Hematopoietic multipotent progenitor cell treated with erythropoietin and hydrocortisone succinate and interleukin-3 and kit ligand, for 17 days (in vitro differentiated cells): ENCODE measurements at places on chromosomes 12 and 14.

DNA sequence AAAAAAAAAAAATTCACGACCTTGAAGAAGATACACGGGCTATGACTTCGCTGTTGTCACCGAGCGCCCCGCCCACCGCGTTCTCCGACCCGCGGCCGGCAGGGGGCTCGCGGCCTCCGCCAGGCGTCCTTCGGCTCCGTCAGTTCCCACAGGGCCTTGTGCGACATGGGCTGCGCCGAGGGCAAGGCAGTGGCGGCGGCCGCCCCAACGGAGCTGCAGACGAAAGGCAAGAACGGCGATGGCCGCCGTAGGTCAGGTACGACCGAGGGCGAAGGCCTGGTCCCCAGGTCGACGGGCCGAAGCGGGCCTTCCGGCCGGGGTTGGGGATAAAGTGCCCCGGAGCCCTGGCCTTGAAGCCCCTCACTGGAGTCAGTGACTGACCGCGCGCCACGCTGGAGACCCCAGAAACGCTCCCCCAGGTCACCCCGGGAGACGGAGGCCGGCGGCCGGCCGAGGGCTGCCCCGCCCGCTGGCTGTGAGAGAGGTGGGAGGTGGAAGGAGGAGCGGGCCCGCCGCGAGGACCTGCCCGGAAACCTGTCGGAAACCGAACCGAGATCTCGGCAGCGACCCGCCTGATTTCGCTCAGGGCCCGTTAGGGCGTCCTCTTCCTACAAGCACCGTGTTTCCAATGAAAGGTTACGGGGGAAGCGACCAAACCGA is at the start of gene TXNRD1:
TXNRD1 (plus strand) TSS at position 142 of the 660 bp plus-strand sequence; CDS start at position 166, 24 bp downstream.
- peak; percentile 70 for DNase-seq

GRCh38 chr12:65584016-65584415 is 240.3 kb upstream of the HMGA2 start:
- DNase-seq, result no peak

GRCh38 chr12:71440763-71441748 is 1.5 kb downstream of the LGR5 start:
- no peak for DNase-seq

DNA sequence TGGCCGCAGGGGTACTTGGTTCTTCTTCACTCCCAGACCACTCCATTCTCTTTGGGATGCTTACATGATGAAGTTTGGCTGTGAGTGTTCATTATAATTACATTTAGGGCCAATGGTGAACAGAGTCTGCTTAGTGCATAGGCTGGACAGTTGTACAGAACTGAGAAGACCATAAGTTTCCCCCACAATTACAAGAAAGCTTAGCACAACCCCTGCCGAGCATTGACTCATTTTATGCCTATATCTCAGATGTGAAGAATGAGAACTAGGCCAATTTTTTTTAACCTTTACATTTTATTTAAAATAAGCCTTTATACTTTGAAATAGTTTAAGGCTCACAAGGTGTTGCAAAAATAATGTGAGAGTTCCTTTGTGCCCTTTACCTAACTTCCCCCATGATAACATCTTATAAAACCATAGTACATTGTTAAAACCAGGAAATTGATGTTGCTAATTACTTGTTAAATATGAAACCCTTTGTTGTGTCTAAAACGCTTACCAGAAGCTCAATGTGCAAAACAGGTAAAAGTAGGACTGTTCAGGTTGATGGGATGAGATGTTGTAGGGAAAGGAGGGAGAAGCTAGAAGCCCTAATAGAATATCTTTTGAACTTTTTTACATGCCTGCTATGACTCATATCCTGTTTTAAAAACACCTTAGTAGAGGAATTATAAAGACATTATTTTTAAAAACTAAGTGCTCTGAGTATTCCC is 47.2 kb downstream of the ALDH1L2 start:
- DNase-seq, result no peak

DNA sequence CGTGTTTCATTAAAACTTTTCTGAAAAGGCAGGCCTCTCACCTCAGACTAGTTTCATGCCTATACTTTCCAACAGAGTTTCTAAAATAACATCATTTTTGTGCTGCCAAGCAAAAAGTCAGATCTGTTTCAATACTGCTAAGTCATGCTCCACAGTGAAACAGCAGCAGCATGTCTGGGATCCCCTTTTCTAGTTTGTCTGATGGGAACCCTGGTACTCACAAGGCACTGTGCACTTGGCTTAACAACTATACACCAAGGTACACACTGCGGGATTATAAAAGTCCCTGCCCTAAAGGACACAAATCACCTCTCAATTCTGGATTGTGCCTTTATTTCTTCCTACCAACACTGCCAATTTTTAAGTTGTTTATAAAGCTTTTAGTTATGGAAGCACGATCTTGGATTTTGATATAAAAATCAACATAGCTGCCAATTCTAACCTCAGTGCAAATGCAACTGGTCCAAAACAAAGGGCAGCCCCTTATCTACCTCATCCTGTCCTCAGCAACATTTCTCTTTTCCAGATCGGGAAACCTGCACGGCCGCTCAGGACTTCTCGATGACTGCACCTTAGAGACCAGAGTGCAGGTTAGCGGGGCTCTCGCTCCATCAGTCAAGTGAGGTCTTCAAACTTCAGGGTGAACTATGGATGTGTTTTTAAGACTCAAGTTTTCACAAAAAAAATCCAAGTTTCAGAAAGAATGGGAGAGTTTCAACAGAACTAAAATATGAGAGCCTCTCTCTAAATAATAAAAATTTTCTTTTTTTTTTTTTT is 1.7 kb upstream of the EIF5 start:
- DNase-seq, result peak; percentile 86

- DNase-seq, result no peak
Measured at GRCh38 chr12:25904442-25904841, 54.0 kb upstream of the RASSF8 start.

DNA sequence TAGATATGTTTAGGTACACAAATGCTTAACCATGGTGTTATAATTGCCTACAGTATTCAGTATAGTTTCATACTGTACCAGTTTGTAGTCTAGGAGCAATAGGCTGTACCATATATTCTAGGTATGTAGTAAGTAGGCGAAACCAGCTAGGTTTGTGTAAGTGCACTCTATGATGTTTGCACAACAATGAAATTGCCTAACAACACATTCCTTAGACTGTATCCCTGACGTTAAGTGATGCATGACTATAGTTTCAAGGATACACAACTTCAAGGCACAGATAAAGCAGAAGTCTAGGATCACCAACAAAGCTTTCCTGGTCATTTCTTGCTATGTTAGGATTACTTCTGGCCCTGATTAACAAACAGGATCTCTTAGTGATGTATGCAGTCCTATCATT is 135.1 kb downstream of the SLC38A1 start:
- no peak for DNase-seq

- no peak for DNase-seq
Measured at GRCh38 chr14:71071042-71071441, 163.8 kb downstream of the PCNX1 start.

DNA sequence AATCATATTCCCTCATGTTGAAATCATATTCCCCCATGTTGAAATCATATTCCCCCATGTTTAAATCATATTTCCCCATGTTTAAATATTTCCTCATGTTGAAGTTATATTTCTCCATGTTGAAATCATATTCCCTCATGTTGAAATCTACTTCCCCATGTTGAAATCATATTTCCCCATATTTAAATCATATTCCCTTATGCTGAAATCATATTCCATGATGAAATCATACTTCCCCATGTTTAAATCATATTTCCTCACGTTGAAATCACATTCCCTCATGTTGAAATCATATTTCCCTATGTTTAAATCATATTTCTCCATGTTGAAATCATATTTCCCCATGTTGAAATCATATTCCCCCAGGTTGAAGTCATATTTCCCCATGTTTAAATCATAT is 34.6 kb upstream of the ADGRD1 start:
- no peak for DNase-seq

- no peak for DNase-seq
Measured at GRCh38 chr14:24928386-24928900, 121.5 kb downstream of the STXBP6 start.

DNA sequence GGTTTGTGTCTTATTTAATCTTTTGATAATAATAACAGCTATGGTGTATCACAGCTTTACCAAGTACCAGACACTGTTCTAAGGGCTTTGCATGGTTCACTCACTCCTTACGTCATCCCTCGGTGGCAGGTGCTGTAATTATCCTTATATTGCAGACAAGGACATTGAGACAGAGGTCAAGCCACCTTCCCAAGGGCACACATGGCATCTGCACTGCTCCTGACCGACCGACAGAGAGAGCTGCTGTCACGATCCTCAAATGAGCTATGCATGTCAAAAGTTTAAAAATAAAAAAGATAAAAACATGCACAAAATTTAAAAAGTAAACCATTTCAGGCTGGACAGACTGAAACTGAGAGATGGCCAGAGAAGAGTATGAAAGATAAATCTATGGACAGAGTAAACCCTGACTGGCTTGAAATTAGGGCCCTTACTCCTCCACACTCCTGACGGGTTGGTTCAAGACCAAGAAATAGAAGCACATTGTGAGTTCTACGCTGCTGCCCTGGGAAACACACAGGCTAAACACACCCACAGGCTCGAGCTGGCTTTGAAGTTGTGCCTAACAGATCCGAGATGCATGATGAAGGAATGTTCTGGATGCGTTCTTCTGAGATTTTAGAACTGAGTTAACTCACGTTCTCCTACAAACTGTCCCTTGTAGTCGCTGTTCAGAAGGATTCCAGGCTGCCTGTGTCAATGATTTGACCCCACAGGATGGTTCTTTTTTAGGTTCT is 268.7 kb downstream of the ZFP36L1 start:
- DNase-seq, result no peak

DNA sequence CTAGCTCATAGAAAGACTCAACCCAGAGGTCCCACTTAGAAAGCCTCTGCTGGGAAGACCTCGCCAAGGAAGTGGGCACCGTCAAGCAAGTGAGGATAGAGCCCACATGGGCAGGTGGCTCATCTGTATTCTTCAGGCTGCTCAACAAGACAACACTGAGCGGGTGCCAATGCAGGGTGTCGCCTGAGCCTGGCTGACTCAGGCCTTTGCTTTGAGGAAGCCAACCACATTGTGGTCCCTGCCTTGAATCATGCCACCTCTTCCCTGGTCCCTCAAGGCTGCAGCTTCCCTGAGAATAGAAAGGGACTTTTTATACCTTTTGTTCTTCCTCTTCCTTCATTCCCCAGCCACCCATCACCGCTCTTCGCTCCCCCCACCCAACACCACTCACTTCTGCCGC is 2.1 kb upstream of the RNASE13 start:
- DNase-seq, result no peak

DNA sequence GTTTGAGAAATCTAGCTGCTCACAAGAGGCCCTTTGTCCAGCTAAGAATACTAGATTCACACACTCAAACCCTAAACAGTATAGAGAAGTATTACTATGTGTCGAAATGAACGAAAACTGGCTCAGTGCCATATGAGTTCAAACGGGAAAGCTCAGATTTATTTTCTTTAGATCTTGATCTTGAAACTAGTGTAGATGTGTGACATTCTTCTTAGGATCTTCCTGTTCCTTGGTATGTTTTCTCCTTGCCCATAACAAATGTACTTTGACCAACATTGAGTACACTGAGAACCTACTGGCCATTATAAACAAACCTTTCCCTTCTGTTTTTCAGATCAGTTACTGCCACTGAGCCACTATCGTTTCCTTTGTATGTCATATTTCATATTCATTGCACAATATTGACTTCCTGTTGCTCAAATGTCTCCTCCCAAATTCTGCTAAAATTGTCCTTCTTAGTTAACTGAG is 21.3 kb downstream of the MYBPC1 start:
- no peak for DNase-seq

GRCh38 chr12:10652192-10652591 is 21.7 kb downstream of the STYK1 start:
- DNase-seq, result no peak

GRCh38 chr12:11812241-11812585 is 162.7 kb downstream of the ETV6 start:
- no peak for DNase-seq

DNA sequence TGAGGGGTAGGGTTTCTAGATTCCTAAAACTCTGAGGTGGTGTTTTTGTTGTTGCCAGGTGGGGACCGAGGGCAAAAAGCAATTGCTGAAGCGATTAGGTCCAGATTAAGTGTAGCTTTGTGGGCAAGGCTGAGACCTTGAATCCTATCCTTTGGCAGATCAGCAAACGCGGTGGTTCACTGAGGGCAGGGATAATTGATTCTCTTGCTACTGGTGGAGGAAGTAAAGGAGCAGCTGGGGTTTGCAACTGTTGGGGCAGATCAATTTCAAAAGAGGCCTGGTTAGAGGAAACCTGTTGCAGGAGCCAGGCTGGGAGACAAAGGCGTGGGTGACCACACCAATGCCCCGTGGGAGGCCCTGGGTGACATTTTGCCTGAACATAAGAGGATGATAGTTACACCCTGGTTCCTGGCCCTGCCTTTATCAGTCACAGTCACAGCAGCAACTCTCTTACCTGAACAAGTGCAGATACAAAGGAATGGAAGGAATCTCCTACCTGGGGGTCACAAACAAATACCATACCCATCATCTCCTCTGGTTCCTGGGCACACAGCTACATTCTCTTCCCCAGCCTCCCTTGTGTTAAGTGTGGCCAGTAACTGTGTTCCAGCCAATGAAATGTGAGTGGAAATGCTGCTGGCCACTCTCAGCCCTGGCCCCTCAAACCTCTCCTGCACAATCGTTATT is 43.3 kb upstream of the RASSF3 start:
- no peak for DNase-seq

GRCh38 chr14:106556665-106557289 is 1030.4 kb downstream of the TMEM121 start:
- peak; percentile 84 for DNase-seq

- DNase-seq, result no peak
Measured at GRCh38 chr12:110743571-110744093, 941 bp upstream of the PPP1CC start.

- peak; percentile 65 for DNase-seq
Measured at GRCh38 chr12:56634242-56634836, 4.2 kb upstream of the BAZ2A start.

DNA sequence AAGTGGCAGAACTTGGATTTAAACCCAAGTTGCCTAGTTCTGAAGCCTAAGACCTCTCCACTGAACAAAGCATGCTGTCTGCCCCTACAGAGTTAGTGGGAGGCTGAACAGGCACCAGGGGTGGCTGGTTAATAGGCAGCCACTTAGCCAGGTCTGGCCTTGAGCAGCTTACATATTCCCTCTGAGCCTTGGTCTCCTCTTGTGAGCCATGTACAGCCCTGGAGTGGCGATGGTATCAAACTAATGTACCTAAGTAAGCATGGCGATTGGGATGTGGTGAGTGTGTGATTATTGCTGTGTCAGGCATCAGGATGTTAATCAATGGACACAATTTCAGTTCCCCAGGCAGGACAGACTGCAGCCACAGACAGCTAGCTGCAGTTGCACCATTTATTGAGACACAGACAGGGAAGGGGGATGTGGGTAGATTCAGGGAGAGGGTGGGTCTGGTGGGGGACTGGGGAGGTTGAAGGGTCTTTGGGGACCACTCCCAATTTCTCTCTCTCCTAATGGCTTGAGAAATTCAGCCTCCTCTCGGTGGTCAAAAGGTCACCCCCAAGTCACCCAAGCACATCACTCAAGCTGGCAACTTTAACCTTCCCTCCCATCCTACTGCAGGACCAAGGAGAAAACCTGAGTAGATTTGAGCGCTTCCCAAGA is 7.3 kb upstream of the KRT4 start:
- DNase-seq, result no peak

- no peak for DNase-seq
Measured at GRCh38 chr12:69354172-69354555, 5.4 kb upstream of the YEATS4 start.
